Astrocyte of the cerebellum (primary cell): ENCODE measurements at places on chromosomes 3 and 15.
A peak's percentile ranks its signal among the peaks of the same experiment; 100 is the strongest.

DNA sequence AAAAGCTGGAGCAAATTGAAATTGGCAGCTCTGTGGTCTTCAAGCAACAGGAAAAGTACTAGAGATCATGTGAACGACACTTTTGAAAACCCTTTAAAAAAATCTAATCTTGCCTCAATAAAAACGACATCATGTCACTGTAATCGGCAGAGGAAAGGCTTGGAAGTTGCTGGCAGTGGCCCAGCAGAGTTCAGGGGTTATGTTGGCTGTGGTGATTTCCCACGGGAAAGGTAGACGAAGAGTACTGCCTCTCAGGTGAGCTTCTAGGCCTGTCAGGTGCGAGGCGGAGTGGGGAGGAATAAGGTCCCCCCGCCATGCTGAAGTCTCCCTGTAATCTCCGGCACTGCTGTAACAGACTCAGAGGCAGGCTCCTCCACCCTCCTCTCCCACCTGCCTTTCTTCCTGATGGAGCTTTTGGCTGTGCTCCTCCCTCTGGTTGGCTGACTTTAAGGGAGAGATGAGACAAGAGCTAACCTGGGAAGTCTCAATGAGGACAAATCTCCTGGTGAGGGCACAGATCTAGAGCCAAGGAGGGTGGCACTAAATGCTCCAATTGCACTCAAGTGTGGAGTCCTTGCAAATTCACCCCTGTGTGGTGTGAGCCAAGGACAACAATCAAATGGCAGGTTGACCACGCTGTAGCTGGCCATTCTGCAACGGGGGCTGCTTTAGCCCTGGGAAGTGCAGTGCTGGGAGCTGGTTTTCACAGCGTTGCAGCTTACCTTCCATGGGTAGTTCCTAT lies 18.7 kb upstream of the HES1 start:
- DNase-seq, result no peak

- DNase-seq, result no peak
These were observed 87.8 kb upstream of the TSEN2 start for GRCh38 chr3:12396471-12396870.

DNA sequence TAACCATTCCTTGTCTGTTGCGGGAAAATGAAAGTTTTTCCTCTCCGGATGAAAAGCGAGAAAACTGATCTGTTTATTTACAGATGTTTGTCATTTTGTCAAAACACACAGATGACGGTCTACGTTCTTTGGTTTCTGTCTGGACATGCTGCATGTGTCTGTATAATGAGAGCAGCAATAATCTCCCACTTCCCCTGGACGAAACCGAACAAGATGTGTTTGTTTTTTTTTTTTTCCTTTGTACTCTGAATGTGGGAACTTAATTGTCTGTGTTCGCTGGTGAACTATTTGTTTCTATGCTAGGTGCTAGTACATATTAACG lies 33.6 kb downstream of the PTPRG start:
- no peak for DNase-seq

DNA sequence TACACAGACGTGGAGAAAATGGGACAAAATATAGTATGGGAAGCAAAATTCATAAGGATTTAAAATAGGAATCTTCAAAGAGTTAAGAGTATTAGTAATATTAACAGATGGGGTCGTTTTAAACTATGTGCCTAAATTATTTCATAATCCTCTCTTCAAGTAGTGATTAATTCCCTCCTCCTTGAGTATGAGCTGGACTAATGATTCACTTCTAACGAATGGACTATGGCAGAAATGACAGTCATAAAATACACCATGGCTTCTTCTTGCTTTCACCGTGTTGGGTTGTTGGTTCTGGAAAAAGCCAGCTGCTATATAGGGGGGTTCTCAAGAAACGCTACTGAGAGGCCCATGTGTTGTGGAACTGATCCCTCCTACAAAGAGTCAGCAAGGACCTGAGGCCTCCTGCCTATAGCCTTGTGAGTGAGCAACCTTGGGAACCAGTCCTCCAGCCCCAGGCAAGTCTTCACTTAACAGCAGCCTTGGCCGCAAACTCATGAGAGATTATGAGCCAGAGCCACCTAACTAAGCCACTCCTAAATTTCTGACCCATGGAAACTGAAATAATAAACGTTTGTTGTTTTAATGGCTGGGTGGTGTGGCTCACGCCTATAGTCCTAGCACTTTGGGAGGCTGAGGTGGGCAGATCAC lies 64.8 kb upstream of the ABHD2 start:
- no peak for DNase-seq

- no peak for DNase-seq
These were observed 138.5 kb upstream of the ABI3BP start for GRCh38 chr3:101131767-101132166.

- peak; percentile 6 for DNase-seq
These were observed 296.5 kb downstream of the THSD4 start for GRCh38 chr15:71411538-71412482.
